CD4-positive, alpha-beta T cell treated with Interleukin-17A for 4 hours (primary cell): ENCODE measurements at places on chromosomes 3 and 15.

GRCh38 chr15:100696452-100696851 is 94.1 kb downstream of the ASB7 start:
- no peak for DNase-seq

DNA sequence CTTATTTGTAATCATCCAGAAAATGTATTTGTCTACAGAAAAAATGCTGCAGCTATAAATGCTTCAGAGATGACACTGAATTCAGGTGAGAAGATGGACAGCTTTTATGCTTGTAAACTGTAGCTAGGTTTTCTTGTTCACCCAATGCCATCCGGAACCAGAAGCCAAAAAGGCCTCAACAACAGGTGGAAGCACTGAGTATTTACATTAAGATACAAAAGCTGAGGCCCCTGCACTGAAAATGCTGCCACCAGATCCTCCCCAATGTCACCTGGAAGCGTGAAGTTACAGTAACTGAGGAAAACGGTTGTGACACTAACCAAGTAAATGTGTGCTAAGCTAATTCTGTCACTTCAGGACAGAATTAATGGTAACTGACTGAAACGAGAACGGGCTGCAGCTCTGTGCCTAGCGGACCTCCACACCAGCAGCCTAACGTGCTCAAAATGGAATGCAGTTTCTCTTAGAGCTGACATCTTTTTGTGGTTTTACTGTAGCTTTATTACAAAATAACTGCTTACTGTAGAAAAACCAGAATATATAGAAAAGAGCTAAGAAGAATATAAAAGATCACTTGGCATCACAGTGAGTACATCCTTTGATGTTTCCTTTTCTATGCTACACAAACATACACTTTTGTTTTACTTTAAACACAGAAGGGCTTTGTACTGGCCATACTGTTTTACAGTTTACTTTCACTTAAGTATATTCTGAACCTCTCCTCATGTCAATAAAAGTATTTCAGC is 7.6 kb downstream of the CHSY1 start:
- DNase-seq: no peak

DNA sequence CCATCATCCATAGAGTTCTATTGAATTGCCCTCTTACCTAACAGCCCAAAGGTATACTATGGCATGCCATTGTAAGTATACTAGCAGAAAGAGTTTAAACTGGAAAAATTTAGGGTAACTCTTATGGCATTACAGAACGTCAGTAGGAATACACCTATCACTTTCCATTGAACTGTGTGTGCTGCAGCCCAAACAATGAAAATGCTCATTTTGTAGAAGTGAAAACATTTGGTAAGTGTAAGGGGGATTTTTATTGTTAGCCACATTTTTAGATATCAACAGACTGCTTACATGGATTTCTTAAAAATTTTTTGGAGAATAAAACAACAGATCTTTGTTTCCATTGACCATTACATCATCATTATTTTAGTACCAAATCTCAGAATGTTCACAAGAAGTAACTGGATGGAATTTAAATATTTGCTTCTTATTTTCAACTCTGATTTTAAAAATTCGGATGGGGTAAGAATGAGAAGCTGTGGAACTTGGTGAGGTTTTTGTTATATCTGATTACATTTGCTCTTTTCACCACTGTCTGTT is 245.9 kb downstream of the UBE2E2 start:
- no peak for DNase-seq

DNA sequence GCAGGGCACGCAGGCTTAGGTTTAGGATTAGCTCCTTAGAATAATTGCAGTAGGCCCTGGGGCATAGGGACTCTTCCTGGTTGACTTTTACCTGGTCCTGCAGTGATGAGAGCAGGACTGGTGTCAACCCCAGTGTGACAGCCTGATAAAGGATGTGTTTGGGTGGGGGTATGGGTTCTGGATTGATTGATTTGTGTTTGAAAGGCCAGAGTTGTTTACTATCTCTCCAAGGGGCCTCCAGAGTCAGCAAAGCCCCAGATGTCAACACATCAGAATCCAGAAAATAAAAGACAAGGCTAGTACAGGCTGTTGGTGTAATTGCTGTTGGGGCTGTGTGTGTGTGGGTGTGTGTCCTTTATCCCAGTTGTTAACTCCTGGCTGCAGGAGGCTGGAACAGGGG is 122.3 kb downstream of the CHRNA7 start:
- DNase-seq: no peak

DNA sequence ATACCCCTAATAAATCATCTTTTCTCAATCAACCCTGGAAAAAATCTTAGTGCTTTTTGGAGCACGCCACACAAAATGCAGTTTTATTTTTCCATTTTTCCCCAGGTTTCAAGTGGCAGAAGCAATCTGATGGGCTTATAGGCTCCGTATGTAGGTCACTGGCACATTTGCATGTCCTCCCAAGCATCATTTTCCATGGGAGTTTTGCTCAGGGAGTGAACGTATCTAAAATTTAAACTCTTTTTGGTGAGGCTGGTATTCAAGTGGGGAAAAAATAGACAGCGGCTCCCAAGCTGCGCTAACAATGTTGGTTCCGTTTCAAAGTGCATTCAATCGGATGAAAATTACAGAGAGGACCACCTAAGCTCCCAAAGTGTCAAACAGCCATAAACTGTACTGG is 233.4 kb downstream of the MEX3B start:
- DNase-seq: no peak

DNA sequence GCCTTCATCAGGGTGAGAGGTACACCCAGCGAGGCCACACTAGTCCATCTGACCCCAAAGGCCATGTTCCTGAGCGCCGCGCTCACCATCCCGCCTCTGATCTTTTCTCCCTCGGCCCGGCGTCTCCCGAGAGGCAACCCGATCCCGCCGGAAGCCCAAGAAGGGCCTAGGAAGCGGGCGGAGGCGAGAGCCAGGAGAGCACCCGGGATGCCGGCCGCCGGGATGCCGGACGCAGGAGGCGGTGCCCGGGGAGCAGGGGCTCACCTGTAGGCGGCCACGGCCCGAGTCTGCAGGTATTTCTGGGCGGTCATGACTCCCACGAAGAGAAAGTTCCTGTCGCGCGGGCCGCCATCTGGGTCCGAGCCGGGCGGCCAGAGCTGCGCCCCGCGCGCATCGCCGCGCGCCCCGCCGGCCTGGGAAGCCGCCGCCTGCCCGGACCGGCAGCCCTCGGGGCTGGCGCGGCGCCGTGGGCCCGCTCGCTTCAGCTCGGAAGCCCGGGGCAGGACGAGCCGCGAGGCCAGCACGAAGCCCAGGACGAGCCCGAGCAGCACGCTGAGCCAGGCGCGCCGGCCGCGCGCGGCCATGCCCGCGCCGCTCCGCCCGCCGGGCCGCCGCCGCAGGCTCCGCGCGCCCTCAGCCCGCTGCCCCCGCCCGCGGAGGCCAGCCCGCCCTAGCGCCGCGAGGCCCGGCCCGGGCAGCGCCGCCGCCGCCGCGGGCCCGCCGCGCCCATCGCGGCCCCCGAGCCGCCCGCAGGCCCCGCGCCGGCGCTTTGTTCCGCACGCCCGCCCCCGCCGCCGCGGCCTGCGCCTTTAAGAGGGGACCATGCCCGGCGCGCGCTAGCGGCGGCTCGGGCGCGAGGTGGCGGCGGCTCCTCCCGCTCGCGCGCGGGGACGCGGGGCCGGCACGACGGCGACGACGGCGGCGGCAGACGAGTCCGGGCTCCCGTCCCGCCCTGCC is 697 bp downstream of the CHSY1 start:
- DNase-seq: peak; percentile 40

DNA sequence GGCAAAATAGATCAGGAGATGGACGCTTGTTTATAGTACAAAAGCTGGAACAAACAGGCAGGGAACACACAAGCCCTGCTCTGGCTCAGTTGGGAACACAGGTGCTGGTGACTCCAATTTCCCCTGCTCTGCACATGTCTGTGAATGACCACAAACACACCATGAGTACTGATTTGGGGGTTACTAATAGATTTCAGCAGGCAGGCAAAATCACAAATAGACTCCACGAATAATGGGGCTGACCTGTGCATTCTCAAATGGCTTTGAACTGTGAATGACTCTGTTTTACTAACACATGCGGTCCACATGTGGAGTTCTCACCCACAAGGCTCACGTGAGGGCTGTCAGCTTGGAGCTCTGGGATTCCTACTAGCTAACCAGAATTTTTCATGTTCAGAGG is 3.9 kb downstream of the RTP3 start:
- no peak for DNase-seq

DNA sequence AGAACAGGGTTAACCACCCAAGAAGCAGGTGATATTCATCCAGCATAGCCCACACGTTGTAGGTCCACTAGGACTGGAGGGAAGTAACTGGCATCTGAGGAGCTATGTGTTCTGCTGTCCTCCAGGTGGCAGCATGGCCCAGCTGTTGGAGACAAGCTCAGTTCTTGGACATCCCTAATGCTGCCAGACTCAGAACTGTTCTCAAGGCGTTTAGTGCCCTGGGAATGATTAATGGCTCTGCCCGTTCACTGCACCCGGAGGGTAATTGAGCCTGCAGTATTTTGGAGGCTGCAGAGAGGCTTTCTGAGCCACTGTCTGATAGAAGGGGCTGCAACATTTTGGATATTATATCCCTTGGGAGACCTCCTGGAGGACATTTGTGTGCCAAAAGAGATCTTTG is 521.3 kb upstream of the SEMA6D start:
- DNase-seq: peak; percentile 42

DNA sequence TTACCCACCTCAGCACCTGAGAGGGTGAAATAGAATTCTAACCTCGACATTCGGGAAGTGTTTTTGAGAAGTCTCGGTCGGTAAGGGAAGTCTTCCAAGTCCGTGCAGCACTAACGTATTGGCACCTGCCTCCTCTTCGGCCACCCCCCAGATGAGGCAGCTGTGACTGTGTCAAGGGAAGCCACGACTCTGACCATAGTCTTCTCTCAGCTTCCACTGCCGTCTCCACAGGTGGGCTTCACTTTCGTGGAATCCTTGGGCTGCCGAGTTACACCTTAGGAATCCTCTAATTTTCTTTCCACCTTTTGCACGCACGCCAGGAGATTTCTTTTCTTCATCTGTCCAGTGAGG is 775 bp downstream of the CCNDBP1 start:
- no peak for DNase-seq

GRCh38 chr3:152172460-152172859 is 96.3 kb upstream of the MBNL1 start:
- no peak for DNase-seq

DNA sequence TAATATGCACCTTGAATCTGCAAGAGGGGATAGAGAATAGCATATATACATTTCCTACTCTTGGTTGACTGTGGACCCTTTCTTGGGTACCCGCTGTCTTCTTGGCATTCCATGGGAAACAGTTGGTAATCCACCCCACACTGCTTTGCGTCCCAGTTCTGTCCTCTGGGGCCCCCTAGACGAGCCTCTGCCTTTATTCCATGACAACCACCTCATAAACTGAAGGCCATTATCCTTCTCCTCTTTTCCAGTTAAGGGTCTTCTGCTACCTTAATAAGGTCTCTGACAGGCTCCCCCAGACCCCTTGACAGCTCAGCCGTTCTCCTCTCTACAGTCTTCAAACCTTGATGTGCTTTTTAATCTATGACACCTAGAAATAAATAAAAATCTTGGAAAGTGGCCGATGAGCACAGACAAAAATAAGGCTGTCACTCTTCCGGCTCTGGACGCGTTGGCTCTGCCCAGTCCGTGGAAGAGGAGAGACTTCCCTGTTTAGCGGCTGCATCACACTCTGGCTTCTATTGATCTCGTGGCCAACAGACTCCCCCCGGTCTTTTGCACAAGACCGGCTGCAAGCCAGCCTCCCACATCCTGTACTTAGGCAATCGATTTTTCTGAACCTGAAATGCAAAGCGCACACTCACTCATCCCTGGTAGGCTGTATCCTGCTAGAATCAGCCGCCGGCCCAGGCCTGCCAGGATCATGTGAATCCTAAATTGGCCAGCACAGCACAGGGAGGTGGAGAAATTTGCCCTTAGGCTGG is 251.0 kb upstream of the TLE3 start:
- no peak for DNase-seq

GRCh38 chr15:84748274-84749110 is at the start of gene ZNF592:
Gene ZNF592, plus strand, starts transcription at chr15:84748592. Its CDS starts 34,084 bp downstream, at chr15:84782676.
- DNase-seq: peak; percentile 86

DNA sequence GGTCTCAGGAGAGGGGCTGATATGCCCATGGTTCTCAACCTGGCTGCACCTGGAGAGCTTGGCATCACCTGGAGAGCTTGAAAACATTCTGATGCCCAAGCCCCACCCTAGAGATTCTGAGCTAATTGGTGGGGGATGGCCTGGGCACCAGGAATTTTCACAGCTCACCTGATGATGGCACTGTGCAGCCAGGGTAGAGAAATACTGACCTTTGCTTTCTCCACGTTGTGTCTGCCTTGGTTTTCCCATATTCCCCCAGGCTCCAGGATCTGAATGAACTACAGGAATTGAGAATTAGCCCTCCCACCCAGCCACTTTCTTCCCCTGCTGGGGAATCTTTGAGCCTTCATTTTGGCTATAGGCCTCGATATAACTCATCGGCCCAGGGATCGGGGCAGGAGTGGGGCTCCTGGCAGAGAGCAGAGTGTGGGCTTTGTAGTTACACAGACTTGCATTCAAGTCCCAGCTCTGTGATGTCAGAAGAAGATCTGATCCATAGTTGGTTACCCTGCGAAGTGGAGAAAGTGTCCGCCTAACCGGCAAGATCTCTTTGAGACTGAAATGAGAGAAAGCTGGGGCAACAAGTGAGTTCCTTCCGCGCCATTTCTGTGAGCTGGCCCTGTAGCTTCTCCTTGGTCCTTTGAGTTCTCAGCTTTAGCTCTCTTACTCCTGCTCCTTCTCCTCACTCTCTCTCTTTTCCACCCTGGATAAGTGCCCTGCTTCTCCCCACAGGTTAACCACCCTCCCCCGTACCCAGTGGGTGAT is 33.1 kb upstream of the UBE2Q2 start:
- DNase-seq: peak; percentile 44

DNA sequence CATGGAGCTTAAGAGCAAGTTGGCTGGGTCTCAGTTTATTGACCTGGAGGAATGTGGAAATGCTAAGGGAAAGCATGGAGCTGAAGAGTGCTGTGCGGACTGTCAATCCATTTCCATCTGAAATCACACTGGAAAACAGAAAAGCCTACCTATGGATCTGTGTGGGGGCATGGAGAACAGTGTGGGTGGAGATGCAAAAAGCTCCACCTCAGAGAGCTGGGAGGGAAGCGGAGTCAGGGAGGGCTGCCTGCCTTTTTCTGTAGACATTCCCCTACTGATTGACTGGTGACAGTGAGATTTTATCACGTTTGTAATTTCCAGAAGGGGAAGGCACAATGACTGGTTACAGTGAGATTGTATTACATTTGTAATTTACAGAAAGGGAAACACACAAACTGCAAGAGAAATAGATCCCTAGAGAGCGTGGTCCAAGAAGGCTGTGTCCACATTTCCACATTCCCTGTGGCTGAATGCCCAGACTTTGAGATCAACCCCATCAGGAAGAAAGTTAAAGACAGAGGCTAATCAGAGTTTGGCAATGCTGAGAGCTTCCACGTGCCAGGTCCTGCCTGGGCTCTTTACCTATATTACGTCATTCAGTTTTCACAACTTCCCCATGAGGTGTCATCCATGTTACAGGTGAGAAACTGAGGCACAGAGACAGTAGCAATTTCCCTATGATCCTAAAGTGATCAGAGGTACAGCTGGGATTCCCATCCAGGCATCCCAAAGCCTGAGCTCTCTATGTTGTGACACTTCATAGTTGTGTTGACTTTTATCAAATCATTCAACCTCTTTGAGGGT is 67.7 kb upstream of the NSMCE3 start:
- no peak for DNase-seq

GRCh38 chr15:65550681-65551098 is 20.4 kb downstream of the HACD3 start:
- no peak for DNase-seq
